Endodermal cell (in vitro differentiated cells): ENCODE measurements at places on chromosomes 2 and 18. TPM values are rescaled to one million over a fixed set of nuclear protein-coding genes. Genes with fewer than 3 reads are reported as not detected.
A peak's percentile ranks its signal among the peaks of the same experiment; 100 is the strongest.

DNA sequence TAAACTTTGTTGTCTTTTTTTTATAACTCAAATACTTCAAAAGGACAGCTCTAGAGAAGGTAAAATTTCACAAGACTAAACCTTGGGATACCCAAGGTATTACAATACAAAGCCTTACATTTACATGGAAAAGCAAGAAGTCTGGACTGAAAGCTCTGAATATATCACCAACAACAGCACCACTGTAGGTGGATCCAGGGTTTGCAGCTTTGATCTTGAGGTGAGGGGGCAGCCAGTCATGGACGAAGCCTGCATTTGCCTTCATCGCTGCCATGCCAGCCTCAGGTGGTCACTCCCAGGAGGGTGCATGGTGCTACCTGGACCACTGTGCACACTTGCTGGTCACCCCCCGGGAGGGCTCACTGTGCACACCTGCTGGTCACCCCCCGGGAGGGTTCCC lies 36.6 kb downstream of the RBFA start:
- no peaks in the 10 kb centered on the region for H3K27me3 ChIP-seq
- no peak overlapping the region for H3K4me3 ChIP-seq
- no peaks in the 10 kb centered on the region for H3K4me1 ChIP-seq
- H3K36me3 ChIP-seq = no peaks in the 10 kb centered on the region
- no peak for DNase-seq

- H3K4me3 ChIP-seq = no peak overlapping the region
- no peaks in the 10 kb centered on the region for H3K4me1 ChIP-seq
- no peak overlapping the region for H3K27ac ChIP-seq
- DNase-seq = peak; percentile 89
- H3K27me3 ChIP-seq = peaks cover 11% of the 10 kb centered on the region
These were observed 2.1 kb upstream of the B3GNT7 start for GRCh38 chr2:231393149-231394131.

DNA sequence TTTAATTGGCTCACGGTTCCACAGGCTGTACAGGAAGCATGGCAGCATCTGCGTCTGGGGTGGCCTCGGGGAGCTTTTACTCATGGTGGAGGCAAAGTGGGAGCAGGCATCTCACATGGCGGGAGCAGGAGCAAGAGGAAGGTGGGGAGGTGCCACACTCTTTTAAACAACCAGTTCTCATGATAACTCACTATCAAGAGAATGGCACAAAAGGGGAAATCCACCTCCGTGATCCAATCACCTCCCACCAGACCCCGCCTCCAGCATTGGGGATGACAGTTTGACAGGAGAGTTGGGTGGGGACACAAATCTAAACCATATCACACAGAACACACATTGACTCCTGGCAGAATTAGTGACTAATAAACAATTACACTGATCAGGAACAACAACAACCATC lies 68.6 kb upstream of the ACKR3 start:
- H3K27ac ChIP-seq = no peak overlapping the region
- no peaks in the 10 kb centered on the region for H3K27me3 ChIP-seq
- DNase-seq = no peak
- H3K4me3 ChIP-seq = no peak overlapping the region
- H3K4me1 ChIP-seq = no peaks in the 10 kb centered on the region

DNA sequence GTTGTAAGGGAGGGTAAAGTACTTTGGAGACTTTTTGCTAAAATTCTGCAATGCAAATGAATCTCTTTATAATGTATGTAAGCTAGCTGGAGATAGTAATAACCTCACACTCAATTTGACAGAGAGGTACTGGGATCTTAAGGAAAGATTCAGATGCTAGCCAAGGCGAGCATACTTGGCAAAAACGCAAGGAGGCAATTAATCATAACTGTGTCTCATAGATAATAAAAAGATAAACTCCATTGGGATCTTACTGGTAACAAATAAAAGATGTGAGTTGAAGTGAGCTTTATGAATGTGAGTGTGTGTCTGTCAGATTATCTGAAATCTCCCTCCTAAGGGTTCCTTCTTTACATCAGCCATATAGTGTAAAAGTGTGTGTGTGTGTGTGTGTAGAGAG lies 533.0 kb downstream of the TMX3 start:
- DNase-seq = no peak
- no peaks in the 10 kb centered on the region for H3K36me3 ChIP-seq
- H3K4me3 ChIP-seq = no peak overlapping the region

- peak overlapping the region; percentile 45 for H3K27ac ChIP-seq
- no peak for DNase-seq
- H3K36me3 ChIP-seq = peaks cover 34% of the 10 kb centered on the region
- no peaks in the 10 kb centered on the region for H3K27me3 ChIP-seq
- H3K4me3 ChIP-seq = peak overlapping the region; percentile 21
These were observed 10.9 kb downstream of the KLF7 start for GRCh38 chr2:207154556-207155510.

The DGKD gene
- total RNA-seq = 33.5 and 46.9 TPM in 2 replicates
